ENCODE measurements at places on chromosomes 13 and 19.

GRCh38 chr13:99282264-99283231 lies 24.4 kb upstream of the GPR18 start:
- no peak for DNase-seq

GRCh38 chr13:68745502-68745901 lies 1362.1 kb upstream of the ATXN8OS start:
- DNase-seq: no peak

- DNase-seq: no peak
Observed at GRCh38 chr13:42543215-42543797, 30.6 kb upstream of the TNFSF11 start.

GRCh38 chr13:70623239-70623638 lies 515.0 kb upstream of the KLHL1 start:
- DNase-seq: no peak
